ENCODE measurements at places on chromosomes 6 and 20.

DNA sequence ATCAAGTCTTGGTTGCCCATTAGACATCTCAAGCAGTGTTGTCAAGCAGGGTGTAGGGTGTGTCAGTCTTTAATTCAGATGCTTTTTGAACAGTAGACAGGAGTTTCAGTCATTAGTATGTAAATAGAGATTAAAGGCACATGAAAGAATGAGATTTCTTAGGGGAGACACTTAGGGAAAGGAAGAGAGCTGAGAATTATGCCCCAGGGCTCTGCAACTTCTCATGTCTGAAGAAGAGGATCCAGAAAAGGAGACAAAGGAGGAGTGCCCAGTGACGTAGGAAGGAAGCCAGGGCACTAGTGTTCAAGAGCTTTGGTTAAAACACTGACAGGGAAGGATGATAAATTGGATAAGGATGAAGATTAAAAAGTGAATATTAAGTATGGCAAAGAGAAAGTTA is 569.7 kb downstream of the NKAIN2 start:
- no peak for DNase-seq

DNA sequence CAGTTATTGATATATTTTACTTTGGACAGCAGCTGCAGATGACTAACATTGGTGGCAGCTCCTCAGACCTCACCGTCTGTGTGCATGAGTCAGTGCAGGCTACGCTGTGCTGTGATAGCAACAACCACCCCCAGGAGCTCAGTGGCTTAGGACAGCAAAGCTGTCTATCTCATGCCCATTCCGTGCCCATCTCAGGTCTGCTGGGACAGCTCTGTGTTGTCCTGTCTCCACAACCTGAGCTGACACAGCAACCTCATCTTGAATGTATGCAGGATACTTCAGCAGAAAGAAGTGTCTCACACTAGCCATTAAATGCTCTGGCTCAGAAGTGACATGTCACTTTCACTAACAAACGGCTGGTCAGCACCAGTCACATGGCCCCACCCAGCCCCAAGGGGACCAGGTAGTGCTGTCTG is 47.7 kb downstream of the BANF2 start:
- no peak for DNase-seq

- DNase-seq = no peak
Measured at GRCh38 chr6:373031-373430, 18.5 kb upstream of the IRF4 start.

DNA sequence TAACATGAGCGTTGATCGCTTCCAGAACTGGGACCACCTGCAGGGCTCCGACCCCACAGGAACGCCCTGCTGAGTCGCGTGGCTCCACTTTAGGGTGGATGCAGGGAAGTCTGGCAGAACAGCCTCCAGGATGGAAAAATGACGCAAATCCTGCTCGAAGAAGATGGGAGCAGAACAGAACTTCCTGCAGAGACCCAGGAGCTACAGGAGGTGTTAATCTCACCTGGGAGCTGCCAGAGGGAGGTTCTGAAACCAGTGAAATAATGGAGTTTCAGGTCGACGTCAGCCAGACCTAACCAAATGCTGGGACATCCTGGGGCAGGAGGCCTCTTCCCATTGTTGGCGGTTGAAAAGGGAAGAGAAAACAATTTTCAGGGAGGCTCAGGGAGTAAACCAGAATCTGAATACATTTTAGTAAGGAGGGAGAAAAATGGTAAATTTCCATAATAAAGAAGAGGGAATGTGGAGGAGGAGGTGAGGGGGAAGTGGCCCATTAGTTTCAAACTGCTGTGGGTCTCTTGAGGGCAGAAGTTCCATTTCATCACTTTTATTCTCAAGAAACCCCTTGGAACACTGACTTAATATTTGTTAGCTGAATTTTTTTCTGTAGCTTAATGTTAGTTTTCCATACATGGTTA is 558.4 kb upstream of the CDH4 start:
- DNase-seq = no peak

- no peak for DNase-seq
Measured at GRCh38 chr20:17849901-17850683, 118.5 kb downstream of the SNX5 start.

DNA sequence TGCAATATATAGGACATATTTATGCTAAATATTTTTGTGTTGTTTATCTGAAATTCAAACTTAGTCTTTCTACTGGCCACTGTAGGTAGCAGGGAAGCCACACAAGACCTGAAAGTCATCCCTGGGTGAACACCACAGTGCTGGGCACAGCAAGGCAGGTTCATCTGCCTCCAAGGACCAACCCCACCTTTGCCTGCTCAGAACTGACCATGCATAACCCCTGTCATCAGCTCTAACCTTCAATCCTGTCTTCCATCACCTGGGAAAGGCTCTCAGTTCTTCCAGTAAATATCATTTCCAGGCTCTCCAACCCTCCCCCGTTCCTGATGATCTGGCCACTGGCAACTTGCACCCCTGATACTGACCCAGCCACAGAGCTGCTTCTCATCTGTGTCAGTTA is 32.7 kb upstream of the CST7 start:
- no peak for DNase-seq

- DNase-seq = peak; percentile 1
Measured at GRCh38 chr6:24524805-24525204, 30.0 kb downstream of the ALDH5A1 start.

DNA sequence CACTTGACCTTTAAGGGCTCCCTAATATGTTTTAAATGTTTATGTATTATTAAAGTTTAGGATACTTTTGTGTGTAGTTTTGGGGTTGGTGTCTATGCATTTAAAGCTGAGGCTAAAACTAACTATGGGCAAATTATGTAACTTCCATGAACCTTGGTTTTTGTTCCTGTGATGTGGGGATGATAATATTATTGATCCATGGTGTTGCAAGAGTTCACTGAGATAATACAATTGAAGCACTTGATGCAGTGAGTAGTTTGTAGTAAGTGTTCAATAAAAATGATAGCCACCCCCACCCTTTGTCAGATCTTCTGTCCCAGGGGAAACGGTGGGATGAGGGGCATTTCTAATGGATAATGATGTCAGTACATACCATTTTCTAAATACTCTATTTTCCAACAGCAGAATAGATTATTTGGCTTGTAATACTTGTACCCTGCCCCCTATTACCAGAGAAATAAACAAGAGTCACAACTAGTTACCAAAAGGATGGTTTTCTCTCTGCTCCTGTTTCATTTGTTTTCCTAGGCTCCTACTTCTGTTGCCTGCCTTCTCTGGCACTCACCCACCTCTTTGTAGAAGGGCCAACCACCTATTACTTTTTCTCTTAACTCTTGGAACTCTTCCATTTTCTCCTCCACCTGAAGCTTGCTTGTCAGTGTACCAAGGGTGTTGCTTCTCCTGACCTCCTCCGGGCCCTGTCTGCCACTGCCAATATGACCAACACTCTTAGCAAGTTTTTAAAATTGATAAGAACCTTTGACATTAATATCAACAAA is 97.9 kb downstream of the RCAN2 start:
- no peak for DNase-seq
